Renal cortex interstitium (tissue), 15 donors: ENCODE measurements at places on chromosomes 6 and 20. TPM values are rescaled to one million over a fixed set of nuclear protein-coding genes. Genes with fewer than 3 reads are reported as not detected.

TMEM244 gene
- polyA plus RNA-seq, result not detected

NEURL2 gene
- 7.5 TPM for polyA plus RNA-seq

ZNF451 gene
- polyA plus RNA-seq, result 31.0 TPM

GRCh38 chr6:21594416-21595281 lies 1.1 kb downstream of the SOX4 start:
- no peak for DNase-seq

TUBB2B gene
- 109 TPM for polyA plus RNA-seq
